ENCODE measurements at places on chromosomes 4 and X.

DNA sequence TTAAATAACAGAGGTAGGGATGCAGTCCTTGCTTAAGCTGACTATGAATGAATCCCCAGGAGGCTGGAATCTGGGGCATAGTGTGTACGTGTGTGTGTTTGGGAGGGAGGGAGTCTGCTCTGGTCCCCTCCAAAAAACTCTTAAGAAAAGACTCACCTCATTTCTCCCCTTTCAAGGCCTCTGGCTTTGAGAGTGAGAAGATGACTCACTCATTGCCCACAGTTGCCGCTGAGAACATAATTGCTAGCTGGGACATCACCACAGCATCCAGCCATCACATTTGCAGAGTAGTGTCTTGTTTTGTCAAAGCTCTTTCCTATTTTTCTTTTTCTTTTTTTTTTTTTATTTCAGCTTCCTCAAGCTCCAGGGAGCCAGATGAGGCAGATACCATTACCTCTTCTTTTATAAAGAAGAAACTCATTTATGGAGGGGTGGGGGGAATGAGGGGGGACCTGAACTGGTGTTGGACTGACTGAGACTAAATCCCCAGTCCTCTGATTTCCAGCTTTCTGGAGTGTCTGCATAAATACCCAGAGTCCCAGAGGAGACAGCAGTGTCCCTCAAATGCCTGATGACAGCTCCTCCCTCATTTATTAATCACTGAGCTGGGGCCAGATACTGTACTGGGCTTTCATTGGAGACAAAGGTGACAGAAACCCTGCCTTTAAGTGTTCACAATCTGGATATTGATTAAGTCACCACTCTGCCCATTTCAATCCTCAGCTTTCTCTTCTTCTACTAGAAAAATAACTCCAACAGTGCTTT is 61.9 kb upstream of the LAS1L start:
- DNase-seq: no peak

DNA sequence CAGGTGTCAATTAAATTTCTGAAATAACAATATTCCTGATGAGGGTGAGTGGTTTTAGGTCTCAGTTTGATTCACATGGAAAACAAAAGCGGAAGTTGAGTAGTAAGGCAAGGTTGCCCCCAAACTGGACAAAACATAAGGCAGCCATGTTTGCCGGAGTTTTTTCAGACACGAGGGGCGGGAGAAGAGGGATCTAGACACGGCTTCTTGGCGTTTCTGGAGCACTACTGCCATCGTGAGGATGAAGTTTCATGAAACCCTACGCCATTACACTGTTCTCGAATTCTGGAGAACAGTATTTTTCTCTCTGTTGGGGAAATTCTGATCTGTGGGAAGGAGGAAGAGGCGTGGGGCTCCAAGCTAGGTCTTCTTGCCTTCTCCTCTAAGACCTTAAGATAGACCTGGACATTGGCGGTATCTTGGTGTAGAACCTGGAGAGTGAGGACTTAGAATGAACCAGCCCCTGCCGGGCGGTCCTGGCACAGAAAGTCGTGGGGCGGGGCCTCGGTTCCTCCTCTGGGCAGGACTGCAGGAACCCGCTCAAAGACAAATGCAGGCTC is 160.3 kb downstream of the OR13H1 start:
- no peak for DNase-seq

- DNase-seq: peak; percentile 25
Observed at GRCh38 chrX:136250191-136251040, 784 bp downstream of the MAP7D3 start.

DNA sequence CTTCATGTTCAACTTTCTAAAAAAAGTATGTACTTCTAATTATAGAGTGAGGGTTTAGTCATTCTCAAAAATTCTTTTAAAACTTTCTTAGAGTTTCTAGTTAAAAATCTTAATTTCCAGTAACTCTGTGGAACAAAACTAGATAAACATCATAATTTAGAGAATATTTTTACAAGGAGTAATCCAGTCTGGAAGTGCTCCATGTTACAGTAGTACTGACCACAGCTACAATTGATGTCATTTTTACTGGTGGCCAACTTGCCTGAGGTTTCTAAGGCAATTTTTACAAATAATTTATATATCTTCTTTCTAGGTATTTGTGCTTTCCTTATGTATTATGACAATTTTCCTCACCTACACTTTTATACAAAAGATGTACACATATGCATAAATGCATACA is 490.4 kb downstream of the CENPC start:
- DNase-seq: no peak

GRCh38 chr4:1014291-1015167 is 3.1 kb downstream of the FGFRL1 start:
- no peak for DNase-seq

- no peak for DNase-seq
Observed at GRCh38 chr4:56330691-56331090, 56.6 kb downstream of the AASDH start.

DNA sequence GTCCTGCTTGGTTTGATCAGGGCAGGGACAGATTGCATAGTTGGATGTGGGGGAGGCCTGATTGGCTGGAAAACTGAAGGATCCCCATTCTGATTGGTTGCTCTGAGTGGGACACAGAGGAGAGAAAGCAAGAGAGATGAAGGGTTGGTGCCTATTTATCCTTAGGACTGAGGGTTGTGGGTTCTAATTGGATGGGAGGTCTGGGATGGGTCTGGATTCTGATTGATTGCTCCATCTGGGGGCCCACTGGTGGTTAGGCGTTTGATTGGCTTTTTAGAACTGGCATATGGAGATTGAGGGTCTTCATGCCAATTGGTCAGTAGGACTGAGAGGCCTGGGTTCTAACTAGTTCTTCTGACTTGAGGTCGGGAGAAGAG is 644 bp upstream of the EBP start:
- no peak for DNase-seq

GRCh38 chr4:101753721-101754120 is 36.8 kb upstream of the BANK1 start:
- DNase-seq: no peak

DNA sequence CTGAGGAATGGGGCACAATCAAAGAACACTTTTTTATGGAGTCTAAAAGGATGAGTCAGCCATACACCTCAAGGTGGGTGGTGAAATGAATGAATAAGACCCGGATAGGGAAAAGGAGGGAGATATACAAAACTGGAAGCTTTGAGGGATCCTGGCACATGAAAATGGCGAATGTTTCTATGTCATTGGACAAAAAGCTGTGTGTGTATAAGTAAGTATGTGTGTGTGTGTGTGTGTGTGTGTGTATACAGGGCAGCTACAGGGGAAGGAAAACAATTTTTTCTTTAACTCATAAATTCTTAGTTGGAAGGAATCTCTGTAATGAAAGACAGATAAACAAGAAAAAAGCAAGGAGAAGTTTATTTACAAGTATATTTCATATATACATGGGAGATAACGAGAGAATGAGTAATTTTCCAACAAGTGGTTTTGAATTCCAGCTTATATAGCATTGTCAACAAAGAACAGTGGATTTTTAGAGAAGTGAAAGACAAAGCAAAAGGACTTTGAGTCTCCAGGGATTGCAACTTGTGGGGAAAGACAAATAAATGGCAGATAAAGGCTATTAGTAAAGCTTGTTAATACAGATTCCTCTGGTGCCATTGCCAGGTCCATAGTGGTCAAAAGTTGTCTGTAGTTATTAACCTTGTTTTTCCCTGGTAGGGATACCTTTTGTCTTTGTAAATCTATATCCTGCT is 99.7 kb downstream of the MMRN1 start:
- DNase-seq: no peak

- no peak for DNase-seq
Observed at GRCh38 chr4:54187148-54187547, 41.9 kb upstream of the PDGFRA start.

- no peak for DNase-seq
Observed at GRCh38 chr4:110961066-110961465, 338.2 kb upstream of the PITX2 start.

GRCh38 chrX:139890991-139891700 is 41.7 kb downstream of the ATP11C start:
- no peak for DNase-seq

GRCh38 chrX:133555782-133556458 is 140.6 kb upstream of the GPC4 start:
- no peak for DNase-seq

- DNase-seq: no peak
Observed at GRCh38 chrX:36528661-36529060, 479.5 kb upstream of the FAM47C start.

GRCh38 chr4:123255971-123256370 is 140.6 kb upstream of the SPRY1 start:
- DNase-seq: no peak

DNA sequence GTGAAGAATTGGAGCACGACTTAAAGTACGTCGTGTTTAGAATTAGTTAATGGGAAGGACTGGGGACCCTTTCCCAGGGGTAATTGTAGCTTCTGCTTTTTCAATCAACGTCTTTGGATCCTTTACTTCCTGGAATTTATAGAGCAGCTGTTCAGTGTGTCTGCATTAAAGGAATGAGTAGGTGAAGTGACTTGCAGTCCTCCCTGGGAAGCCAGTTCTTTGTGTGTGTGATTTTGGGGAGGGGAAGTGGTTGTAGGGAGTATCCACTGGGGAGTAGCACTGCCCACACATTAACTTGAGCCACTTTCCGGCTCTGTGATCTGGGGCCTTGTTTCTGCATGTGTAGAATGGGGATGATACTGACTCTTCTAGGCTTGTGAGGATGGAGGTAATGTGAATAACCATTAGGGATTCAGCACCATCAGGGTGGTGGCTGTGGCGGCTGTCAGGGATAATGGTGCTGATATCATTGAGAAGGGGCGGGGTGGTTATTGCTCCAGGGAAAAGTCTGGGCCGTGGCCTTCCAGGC is 54.7 kb downstream of the TMEM131L start:
- DNase-seq: no peak

DNA sequence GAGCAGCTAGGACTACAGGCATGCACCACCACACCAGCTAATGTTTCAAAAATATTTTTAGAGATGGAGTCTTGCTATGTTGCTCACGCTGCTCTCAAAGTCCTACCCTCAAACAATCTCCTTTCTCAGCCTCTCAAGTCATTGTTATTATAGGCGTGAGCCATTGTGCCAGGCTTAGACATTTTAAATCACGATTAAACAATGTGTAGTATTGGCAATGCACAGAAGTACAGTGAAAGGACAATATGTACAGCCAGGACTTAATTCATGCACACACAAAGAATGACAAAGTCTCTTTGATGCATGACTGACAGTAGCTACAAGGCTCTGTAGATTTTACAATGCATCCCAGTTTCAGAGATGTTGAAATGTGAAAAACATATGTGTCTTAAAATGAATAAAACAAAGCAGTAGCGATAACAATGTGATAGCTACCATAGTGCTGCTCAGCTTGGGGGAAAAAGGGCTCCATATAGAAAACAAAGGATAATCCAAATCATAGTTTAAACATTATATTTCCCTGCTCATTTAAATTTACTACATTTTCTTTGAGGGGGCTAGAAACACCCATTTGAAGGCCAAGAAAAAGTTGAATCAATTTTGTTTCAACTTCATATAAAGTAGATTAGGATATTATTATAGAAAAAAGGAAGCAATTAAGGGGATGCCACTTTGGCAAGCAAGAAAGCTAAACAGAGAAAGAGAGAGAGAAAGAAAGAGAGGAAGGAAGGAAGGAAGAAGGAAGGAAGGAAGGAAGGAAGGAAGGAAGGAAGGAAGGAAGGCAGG is 272.4 kb upstream of the SMIM31 start:
- DNase-seq: no peak

DNA sequence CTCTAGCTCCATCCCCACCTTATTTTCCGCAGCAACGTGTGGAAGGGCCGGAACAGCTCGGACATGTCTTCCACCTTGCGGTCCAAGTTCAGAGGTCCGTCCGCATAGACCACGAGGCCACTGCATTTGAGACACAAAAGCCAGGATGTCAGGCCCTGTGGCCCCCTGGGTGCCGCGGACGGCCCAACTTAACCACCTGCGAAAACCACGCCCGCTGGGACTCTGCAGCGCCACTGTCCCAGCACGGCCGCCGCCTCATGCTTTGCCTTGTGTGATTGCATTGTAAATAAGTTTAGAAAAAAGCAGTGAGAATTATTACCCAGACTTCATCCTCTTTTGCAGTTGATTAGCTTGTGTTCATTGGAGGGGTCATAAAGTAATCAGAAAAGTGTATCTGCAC is 58.2 kb upstream of the MXD4 start:
- DNase-seq: no peak

DNA sequence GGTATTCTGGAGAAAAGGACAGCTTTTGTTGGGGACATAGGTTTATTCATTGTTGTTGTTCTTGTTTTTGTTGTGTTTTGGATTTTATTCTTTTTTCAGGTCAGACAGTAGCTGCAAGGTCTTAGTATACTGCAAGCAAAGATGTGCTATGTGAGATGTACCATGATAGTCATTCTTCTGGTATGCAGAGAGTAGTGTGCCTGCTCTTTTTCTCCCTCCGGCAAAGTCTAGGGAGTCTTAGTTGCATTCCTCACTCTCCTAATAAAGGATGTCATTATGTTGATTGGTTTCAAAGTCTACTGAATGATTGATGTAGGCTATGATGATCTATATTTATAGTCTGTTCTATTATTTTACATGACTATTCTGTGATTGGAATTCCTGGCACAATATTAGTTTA is 119.9 kb upstream of the POF1B start:
- no peak for DNase-seq

DNA sequence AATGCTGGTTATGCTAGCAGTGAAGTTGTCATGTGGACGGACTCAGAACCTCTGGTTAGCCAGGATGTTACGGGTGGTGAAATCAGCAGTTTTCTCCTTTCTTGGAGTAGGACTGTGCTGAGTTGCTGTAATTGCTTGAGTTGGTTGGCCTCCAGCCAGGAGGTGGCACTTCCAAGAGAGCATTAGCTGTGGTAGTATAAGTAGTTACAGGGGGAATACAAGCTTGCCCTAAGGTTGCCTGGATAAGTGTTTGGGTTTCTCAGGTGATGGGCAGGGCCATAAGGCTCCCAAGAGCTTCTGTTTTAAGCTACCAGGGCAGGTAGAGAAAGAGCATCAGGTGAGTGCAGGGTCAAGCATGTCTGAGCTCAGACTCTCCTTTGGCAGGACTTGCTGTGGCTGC is 103.0 kb downstream of the ZNF518B start:
- no peak for DNase-seq

GRCh38 chrX:80917919-80918318 is 108.2 kb upstream of the BRWD3 start:
- no peak for DNase-seq
